ENCODE measurements at places on chromosomes 2 and 18. TPM values are rescaled to one million over a fixed set of nuclear protein-coding genes. Genes with fewer than 3 reads are reported as not detected.

Gene RAX
- total RNA-seq, result not detected

Gene C1QL2
- 0.09 TPM for total RNA-seq

Gene TANK
- 23.6 TPM for total RNA-seq

Gene GAREM2
- 7.0 TPM for total RNA-seq

Gene CYRIA
- total RNA-seq, result 0.06 TPM

Gene AKAIN1
- not detected for total RNA-seq

Gene DSG4
- not detected for total RNA-seq

Gene MAP3K20
- total RNA-seq, result 35.4 TPM

Gene LBX2
- 3.5 TPM for total RNA-seq

Gene ANKRD30B
- total RNA-seq, result not detected

Gene SPHKAP
- not detected for total RNA-seq

Gene OSR1
- 5.1 TPM for total RNA-seq

Gene DSG2
- total RNA-seq, result 58.5 TPM

Gene SNRNP27
- total RNA-seq, result 57.6 TPM

Gene GNAL
- total RNA-seq, result 6.2 TPM

Gene TXNDC2
- total RNA-seq, result 0.12 TPM

Gene MYL1
- total RNA-seq, result not detected

Gene UGT1A8
- total RNA-seq, result not detected

Gene B3GNT7
- total RNA-seq, result 2.6 TPM

Measured in A549 treated with RU486 at 1 μM for 4 hours (cell line).